Tracheal epithelial cell (primary cell): ENCODE measurements at places on chromosomes 6 and 20. TPM values are rescaled to one million over a fixed set of nuclear protein-coding genes. Genes with fewer than 3 reads are reported as not detected.

The ZNF391 gene
- 0.64 and 2.4 TPM in 2 replicates for total RNA-seq

The NFYA gene
- total RNA-seq = 11.9 and 14.9 TPM in 2 replicates

The RRAGD gene
- 5.5 and 15.4 TPM in 2 replicates for total RNA-seq

The TRIM15 gene
- under 0.01 TPM in 1 of 2 replicates, not detected in the other for total RNA-seq

The KCTD20 gene
- 30.9 and 34.5 TPM in 2 replicates for total RNA-seq

The HRH3 gene
- not detected in 2 replicates for total RNA-seq

The SLC17A2 gene
- not detected in 2 replicates for total RNA-seq

The SLC35D3 gene
- total RNA-seq = under 0.01 TPM in 1 of 2 replicates, not detected in the other

The LRRC1 gene
- 17.6 and 27.9 TPM in 2 replicates for total RNA-seq

The PAX1 gene
- total RNA-seq = not detected in 2 replicates

The GNRH2 gene
- total RNA-seq = not detected in 2 replicates

The CRISP3 gene
- not detected in 2 replicates for total RNA-seq

The IPCEF1 gene
- total RNA-seq = under 0.01 TPM in 2 replicates

The RAET1E gene
- total RNA-seq = 6.0 and 16.4 TPM in 2 replicates

The POLR1C gene
- 31.6 and 33.5 TPM in 2 replicates for total RNA-seq

The CRISP2 gene
- not detected in 2 replicates for total RNA-seq

The ERVFRD-1 gene
- not detected in 2 replicates for total RNA-seq

The NMBR gene
- not detected in 2 replicates for total RNA-seq

The ZSCAN31 gene
- total RNA-seq = 9.6 and 11.8 TPM in 2 replicates

The SH3BGRL2 gene
- total RNA-seq = 7.0 and 11.5 TPM in 2 replicates

The NFATC2 gene
- under 0.01 and 0.24 TPM in 2 replicates for total RNA-seq

The KLC4 gene
- total RNA-seq = 10.6 and 11.7 TPM in 2 replicates

The NR2E1 gene
- not detected in 2 replicates for total RNA-seq

The TINAG gene
- total RNA-seq = 2.9 TPM in 1 of 2 replicates, not detected in the other

The ESR1 gene
- total RNA-seq = under 0.01 and 0.24 TPM in 2 replicates

The NSFL1C gene
- total RNA-seq = 16.8 and 29.2 TPM in 2 replicates

The CNR1 gene
- 0.72 TPM in 1 of 2 replicates, not detected in the other for total RNA-seq

The KIAA1755 gene
- total RNA-seq = 0.21 and 0.24 TPM in 2 replicates

The ACSS1 gene
- total RNA-seq = 2.2 and 2.6 TPM in 2 replicates

The RHAG gene
- not detected in 2 replicates for total RNA-seq

The RAET1G gene
- total RNA-seq = 19.5 and 41.3 TPM in 2 replicates

The PEX7 gene
- total RNA-seq = 15.9 and 22.6 TPM in 2 replicates

The PPP1R14C gene
- total RNA-seq = 89.9 and 169 TPM in 2 replicates

The MYH7B gene
- 0.72 TPM in 1 of 2 replicates, not detected in the other for total RNA-seq

The LPA gene
- 0.24 TPM in 1 of 2 replicates, not detected in the other for total RNA-seq

The ELOVL2 gene
- total RNA-seq = under 0.01 TPM in 1 of 2 replicates, not detected in the other
